Activated CD4-positive, alpha-beta memory T cell treated with anti-CD3 and anti-CD28 coated beads for 36 hours (primary cell): ENCODE measurements at places on chromosomes 5 and 9. TPM values are rescaled to one million over a fixed set of nuclear protein-coding genes. Genes with fewer than 3 reads are reported as not detected.

- no peak overlapping the region for H3K27ac ChIP-seq
- H3K4me1 ChIP-seq, result peaks cover 10% of the 10 kb centered on the region
- H3K36me3 ChIP-seq, result peaks cover 4% of the 10 kb centered on the region
- DNase-seq, result peak; percentile 74
- H3K27me3 ChIP-seq, result no peaks in the 10 kb centered on the region
- H3K4me3 ChIP-seq, result no peak overlapping the region
Observed at GRCh38 chr5:35651002-35651756, 33.5 kb downstream of the SPEF2 start.

GRCh38 chr9:135677641-135678168 is 14.6 kb downstream of the LCN9 start:
- H3K27ac ChIP-seq, result no peak overlapping the region
- H3K27me3 ChIP-seq, result peaks cover 2% of the 10 kb centered on the region
- H3K36me3 ChIP-seq, result no peaks in the 10 kb centered on the region
- H3K4me3 ChIP-seq, result no peak overlapping the region

DNA sequence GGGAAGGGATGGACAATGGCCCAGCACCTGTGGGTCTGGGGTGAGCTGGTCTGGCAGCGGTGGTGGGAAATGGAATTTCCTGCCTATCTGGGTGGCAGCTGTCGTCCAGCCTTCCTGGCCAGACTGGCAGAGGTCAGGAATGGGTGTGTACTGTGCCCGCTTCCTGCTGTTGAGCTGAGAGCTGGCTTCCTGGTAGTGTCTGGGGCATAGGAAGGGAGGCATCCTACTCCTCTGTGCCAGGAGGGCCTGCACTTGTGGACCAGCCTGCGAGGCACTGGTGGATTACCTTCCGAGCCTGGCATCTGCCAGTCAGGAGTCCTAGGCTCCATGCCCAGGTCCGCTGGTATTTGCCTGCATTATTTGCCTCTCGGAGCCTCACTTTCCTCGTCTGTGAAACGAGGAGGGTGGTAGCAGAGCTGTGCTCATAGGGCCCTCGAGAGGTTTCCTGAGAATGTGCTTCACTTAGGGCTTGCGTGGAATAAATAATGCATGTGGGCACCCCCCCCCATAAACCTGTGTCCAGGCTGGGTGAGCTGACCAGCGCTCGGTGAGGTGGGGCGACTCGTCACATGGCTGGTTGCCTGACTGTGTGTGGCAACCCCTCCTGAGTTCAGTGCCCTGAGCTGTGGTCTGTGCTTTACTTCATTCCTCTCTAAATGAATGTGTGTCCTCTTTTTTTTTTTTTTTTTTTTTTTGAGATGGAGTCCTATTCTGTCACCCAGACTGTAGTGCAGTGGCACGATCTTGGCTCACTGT is 47.7 kb downstream of the HMCN2 start:
- H3K27me3 ChIP-seq, result peaks cover 12% of the 10 kb centered on the region
- H3K4me1 ChIP-seq, result no peaks in the 10 kb centered on the region
- H3K36me3 ChIP-seq, result no peaks in the 10 kb centered on the region
- no peak overlapping the region for H3K27ac ChIP-seq

DNA sequence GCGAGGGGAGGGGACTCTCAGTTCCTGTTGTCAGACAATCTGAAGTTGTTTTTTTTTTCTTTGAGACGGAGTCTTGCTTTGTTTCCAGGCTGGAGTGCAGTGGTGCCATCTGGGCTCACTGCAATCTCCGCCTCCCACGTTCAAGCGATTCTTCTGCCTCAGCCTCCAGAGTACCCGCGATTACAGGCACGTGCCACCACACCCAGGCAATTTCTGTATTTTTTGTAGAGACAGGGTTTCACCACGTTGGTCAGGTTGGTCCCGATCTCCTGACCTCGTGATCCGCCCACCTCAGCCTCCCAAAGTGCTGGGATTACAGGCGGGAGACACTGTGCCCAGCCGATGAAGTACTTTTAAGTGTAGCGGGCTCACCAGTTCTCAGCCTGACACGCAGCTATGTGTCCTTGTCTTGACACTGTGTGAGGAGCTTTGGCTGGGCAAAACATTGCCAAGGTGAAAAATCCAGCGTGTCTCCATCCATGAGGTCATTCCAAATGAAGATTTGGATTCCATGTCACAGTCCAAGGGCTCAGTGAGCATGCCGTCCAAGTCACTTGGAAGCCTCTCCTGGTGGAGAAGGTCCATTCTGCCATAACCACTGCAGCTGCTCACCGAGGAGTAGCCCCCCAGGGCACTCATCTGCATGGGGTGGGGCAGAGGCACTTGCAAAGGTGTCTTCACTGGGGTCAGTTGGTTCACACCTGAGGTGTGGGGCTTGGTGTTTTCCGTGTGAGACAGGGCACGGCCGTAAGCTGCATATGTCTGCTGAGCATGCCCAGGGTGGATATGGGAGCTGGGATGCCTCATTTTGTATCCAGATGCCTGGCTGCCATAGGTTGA is 32.0 kb downstream of the OR2V1 start:
- H3K27me3 ChIP-seq, result peaks cover 26% of the 10 kb centered on the region
- peaks cover 5% of the 10 kb centered on the region for H3K4me1 ChIP-seq
- H3K36me3 ChIP-seq, result no peaks in the 10 kb centered on the region
- H3K27ac ChIP-seq, result no peak overlapping the region

DNA sequence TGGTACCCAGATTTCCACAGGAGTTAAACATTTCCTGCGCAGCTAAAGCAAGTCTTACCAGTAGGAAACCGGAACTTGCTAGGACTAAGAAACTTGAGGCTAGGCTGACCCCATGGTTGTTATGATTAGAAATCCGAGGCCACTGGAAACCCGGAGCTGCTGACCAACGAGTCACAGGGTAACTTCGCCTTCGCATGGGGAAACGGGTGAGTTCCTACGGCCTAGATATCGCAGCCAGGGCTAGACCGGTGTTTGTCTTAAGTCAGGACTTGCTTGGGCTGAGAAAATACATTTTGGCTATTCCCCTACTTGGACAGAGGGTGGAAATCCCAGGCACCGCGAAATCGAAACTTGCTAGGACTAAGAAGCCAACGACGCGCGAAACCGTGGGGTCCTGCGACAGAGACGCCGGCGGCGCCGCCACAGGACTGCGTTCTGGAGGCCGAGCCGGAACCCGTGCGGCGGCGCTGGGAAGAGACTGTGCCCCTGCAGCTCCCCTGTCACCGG is 1.6 kb upstream of the ANXA2R start:
- H3K27ac ChIP-seq, result peak overlapping the region; percentile 96
- peaks cover 1% of the 10 kb centered on the region for H3K36me3 ChIP-seq
- H3K27me3 ChIP-seq, result no peaks in the 10 kb centered on the region
- DNase-seq, result no peak
- H3K4me3 ChIP-seq, result peak overlapping the region; percentile 94

- H3K4me3 ChIP-seq, result no peak overlapping the region
- no peaks in the 10 kb centered on the region for H3K4me1 ChIP-seq
- no peaks in the 10 kb centered on the region for H3K27me3 ChIP-seq
- DNase-seq, result no peak
- no peaks in the 10 kb centered on the region for H3K36me3 ChIP-seq
Observed at GRCh38 chr5:156147944-156148285, 179.0 kb upstream of the SGCD start.

- H3K4me3 ChIP-seq, result no peak overlapping the region
- H3K4me1 ChIP-seq, result no peaks in the 10 kb centered on the region
- H3K27ac ChIP-seq, result no peak overlapping the region
- no peak for DNase-seq
- no peaks in the 10 kb centered on the region for H3K27me3 ChIP-seq
Observed at GRCh38 chr5:16805486-16805885, 130.6 kb downstream of the MYO10 start.

Gene NR2F1-AS1
- total RNA-seq, result not detected

Gene SLC6A3
- not detected for total RNA-seq

Gene STPG3
- total RNA-seq, result not detected

Gene ADGRD2
- not detected for total RNA-seq

Gene REXO4
- 26.3 TPM for total RNA-seq
